ENCODE measurements at places on chromosomes 11 and 22.

DNA sequence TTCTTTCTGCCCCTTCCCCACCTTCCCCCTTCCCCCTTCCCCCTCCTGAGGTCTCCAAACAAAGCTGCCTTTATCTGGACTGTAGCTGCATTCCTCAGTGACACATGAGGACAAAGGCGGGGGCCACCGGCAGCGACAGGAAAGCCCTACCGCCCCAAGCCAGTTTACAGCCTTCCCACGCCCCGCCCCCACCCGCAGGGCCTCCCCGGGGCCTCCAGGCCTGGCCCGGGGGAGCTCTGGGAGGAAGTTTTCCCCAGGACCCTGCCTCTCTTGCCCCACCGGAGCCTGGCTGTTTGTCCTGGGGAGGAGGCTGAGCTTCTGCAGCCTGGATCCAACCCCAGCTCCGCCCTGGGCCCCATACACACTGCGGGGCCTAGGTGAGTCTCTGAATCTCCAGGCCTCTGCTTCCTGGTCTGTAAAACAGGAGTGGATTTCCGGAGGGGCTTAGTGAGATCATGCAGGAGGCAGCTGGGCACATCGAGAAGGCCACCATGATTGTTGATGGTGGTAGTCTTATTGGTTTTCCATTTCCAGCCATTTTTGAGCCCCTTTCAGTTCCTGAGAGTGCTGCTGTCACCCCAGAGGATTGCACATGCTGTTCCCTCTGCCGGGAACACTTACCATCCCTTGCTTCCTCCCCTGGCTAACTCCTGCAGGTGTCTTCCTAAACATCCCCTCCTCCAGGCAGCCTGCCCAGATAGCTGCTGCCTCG lies 130.7 kb downstream of the MN1 start:
- DNase-seq, result no peak

DNA sequence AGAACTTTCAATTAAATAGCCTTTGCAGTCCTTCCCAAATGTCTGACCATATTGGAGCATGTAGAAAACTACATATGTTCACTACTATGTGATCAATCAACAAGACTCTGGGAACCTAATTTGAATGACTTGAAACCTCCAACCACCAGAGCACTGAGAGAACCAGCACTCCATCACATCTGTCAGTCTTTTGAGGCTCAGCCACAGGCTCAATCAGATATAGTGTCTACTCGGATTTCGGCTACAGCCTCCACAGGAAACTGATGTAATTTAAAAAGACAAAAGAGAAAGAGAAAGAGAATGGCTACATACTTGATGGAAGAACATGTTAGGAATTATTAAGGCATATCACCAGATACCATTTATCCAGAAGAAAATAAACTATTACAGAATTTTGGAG lies 859.0 kb downstream of the FAM181B start:
- DNase-seq, result no peak

GRCh38 chr11:61869429-61869707 lies 22.0 kb downstream of the FADS3 start:
- DNase-seq, result no peak

DNA sequence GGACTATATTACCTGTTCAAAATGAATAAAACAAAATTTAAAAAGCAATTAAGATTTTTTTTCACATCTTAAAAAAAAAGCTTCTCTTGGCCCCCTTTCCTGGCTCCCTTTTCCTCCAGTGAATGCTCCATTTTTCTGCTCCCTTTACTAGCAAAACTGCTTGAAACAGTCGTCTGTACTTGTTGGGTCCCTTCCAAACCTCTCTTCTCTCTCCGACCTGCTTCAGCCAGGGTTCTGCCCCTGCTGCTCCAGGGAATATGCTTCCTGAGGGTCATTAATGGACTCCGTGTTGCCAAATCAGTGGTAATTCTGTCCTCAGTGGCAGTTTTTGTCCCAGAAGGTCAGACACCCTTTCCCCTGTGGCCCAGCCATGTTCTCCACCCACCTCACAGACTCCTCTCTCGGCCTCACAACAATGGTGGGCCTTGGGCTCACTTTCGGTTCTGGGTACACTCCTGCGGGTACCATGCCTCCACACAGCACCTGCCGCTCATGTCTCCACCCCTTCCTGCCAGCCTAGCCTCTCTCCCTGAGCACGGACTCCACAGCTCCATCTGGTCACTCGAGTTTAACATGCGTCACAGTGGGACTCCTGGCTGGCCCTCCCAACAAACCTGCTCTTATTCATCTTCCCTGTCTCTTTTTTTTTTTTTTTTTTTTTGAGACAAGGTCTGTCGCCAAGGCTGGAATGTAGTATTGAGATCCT lies 7.8 kb upstream of the POLR3H start:
- no peak for DNase-seq

- no peak for DNase-seq
Measured at GRCh38 chr11:117345039-117345438, 17.4 kb downstream of the CEP164 start.

GRCh38 chr11:81005595-81005994 lies 1564.8 kb upstream of the TENM4 start:
- DNase-seq, result no peak

DNA sequence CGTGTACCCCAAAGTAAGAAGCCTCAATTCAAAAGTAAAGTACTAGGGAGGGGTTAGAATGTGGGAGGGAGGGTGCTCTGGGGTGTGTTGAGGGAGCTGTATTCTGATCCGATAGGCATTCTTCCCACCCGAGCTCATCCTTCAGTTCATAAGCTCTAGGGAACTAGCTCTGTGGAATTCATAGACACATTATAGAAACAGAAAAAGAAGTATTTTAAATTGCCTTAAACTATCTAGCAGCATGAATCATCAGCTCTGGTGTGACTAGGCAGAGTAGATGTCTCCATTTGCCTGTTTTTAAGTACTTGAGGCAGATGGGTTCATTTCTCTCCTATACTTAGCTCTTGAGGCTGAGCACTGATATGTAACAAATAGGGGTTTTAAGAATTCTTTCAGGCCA lies 7.3 kb upstream of the SGSM3 start:
- DNase-seq, result no peak

GRCh38 chr22:49693416-49693815 lies 134.3 kb downstream of the BRD1 start:
- no peak for DNase-seq

GRCh38 chr11:68524213-68524612 lies 63.7 kb downstream of the PPP6R3 start:
- no peak for DNase-seq

GRCh38 chr11:16605894-16606783 lies 132.3 kb upstream of the C11orf58 start:
- peak; percentile 50 for DNase-seq

DNA sequence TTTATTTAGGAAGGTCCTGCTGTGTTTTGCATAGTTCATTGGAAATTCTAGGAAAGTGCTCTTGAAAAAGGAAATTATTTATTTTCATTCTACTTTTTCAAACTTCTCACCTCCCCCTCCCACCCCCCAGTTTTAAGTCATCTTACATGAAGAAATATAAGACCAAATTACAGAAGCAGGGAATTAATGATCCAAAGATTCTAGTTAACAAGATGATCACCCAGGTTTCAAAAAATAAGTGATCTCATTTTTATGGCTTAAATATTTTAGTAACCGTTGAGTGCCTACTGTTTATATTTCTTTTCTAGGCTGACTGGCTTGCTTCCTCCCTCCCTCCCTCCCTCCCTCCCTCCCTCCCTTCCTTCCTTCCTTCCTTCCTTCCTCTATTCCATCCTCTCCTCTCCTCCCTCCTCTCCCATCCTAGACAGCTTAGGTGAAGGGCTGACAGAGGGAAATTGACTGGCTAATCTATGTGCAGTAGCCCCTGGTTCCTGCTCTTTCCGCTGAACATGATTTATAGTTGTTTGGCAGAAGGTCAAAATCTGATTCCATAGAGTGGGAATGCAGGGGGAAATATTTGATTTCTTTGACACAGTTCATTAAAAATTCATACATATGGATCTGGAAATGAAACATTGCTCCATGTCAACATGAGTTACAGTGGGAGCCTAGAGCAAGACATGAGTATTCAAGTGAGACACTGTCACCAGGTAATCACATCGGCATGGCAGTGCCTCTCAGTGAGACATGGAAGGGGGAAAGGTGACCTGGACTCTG lies 123.4 kb downstream of the COMMD9 start:
- no peak for DNase-seq

DNA sequence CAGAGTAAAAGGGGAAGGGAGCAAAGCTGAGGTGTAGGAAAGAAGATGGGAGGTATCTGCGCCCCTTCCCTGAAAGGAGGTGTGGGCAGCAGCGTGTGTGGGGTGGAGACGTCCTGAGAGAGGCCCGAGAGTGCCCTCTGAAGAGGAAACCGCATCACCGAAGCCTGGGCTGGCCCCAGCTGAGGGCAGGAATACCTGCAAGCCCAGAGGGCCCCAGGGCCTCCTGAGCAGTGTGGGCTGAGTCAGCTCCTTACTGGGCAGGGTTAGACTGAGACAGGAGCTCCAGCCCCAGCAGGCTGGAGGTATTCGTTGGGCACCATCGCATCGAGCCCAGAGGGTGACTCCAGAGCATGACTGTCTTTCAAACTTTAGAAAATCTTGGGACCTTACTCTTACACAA lies 534.0 kb upstream of the B3GAT1 start:
- no peak for DNase-seq

GRCh38 chr22:25781801-25782200 lies 39.8 kb downstream of the MYO18B start:
- DNase-seq, result no peak

DNA sequence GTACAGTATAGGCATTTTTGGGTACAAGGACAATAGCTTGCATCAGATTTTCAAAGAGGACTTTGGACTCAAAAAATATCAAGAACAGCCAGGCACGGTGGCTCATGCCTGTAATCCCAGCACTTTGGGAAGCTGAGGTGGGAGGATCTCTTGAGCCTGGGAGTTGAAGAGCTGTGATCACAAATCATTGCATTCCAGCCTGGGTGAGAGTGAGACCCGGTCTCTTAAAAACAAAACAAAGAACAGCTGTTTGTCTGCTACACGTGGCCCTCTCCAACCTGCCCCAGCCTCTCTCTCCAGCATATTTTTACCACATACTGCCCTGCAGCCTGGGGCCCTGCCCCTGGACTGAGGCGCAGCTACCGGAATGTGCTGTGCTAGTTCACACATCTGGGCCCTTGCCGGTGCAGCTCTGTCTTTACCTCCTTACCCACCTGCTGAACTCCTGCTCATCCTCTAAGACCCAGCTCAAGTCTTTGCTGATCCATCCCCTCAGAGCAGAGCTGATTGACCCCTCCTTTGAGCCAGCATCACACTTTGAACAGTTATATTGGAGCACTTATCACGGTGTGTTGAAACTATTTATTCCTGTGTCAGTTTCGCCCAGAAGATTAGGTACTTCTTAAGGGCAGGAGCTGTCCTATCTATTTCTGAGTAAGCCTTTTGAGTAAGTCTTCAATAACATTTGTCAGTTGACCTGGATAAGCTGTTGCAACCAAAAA lies 29.4 kb downstream of the GRIK4 start:
- no peak for DNase-seq

DNA sequence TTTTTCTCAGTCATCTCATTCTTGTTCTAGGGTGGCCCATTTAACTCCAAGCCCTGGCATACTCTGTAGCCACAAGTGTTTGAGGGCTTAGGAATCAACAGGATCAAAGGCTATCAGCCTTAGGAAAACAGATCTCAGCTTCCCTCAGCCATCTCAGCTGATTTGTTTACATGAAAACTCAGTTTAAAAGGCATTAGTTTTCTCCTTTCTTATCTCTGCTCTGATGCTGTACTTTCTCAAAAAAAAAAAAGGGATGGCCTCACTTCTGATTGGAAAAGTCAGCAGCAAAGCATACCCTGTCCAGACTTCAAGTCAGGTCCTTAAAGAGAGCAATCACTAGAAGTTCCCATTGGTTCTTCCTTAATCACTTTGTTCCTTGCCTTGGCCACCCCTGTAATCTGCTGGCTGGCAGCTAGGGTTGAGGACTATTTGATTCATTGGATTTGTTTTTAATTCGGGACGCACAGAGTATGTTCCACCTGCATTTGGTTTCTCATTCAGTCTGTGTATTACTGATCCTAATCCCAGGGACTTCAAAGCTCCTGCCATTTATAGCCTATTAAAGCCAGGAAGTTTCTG lies 102.8 kb downstream of the EXT2 start:
- DNase-seq, result no peak

DNA sequence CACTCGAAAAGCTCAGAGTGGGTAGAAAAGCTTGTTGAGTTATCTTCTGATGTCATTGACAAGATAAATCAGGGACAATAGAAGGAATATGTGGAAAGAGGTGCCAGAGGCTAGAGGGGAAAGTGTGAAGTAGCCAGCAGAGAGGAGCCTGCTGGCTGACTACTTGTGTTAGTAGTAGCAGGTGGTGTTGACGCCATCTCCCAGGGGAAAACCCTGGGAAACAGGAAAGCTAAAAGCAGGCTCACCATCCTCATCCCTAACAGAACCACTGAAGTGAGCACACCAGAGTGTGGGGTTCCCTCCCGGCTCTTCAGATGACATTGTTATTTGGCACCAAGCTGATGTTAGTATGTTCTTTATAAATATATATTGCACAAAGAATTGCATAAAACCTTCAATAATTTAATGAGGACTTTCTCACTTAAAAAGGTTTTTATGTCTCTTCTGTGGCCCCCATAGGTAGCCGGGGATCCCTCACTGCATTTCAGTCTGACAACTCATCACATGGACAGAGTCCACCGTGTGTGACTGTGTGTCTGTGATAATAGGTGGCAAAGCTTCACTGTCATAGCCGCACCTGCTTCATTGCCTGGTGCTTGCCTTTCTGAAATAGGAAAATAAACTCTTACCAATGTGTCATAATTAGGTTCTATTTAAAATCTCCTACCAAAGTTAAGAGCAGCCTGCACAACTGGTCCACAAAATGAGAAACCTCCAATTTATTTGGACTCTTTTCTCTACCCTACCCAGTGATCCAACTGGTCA lies 63.2 kb upstream of the TOP3B start:
- DNase-seq, result no peak

GRCh38 chr11:26483108-26483507 lies 89.0 kb downstream of the MUC15 start:
- DNase-seq, result no peak

DNA sequence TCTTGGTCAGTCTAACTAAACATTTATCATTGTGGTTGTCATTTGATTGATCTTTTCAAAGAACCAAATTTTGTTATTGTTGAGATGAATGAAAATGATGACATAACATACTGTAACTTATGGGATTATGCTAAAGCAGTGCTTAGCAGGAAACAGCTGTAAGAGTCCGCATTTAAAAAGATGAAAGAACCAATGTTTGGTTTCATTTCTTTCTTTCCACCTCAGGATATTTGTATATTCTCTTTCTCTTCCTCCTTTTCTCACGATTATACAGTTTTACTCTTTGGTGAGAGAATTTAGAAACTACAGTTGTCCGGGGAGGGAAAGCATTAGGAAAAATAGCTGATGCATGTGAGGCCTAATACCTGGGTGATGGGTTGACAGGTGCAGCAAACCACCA lies 23.1 kb downstream of the PIH1D2 start:
- DNase-seq, result no peak

GRCh38 chr11:128924104-128924503 lies 18.6 kb downstream of the TP53AIP1 start:
- DNase-seq, result no peak

GRCh38 chr22:36850056-36850455 lies 10.8 kb upstream of the NCF4 start:
- no peak for DNase-seq

DNA sequence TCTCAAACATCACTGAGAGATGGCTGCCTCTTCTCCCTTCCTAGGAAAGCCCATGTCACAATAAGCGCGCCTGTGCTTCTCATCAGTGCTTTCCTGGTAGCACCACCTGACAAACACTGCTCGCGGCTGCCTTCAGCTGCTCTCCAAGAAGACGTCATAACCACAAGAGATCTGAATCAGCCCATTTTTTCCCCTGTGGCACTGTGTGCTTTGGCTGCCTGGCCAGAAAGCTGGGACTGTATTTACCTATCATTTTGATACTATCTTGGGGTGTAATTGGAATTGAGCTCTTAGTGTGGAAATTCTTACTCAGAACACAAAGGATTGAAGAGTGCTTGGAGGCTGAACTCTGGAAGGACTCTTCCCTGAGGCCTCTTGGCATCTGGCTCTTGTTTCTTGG lies 50.3 kb upstream of the EHF start:
- DNase-seq, result no peak
